ENCODE measurements at places on chromosomes 13 and 19.

- no peak for DNase-seq
Measured at GRCh38 chr13:44879452-44880058, 109.7 kb downstream of the NUFIP1 start.

DNA sequence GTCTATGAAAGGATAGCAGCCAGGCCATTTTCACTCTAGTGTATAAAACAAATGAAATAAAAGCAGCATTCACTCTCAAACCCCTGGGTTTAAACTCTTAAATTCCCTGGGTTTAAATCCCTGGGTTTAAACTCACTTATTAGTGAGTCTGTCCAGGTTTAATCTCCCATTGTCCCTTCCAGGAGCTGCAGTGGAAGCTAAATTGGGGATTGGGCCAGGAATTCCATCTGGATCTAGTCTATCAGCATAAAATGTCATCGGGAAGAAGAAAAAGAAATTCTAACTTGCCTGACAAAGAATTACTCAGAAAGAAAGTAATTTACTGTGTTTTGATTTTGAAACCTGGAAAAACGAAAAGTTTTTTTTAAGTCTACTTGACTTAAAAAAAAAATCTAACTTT, 54.8 kb downstream of the FRY start:
- no peak for DNase-seq

GRCh38 chr13:70424928-70425327, 316.7 kb upstream of the KLHL1 start:
- DNase-seq = no peak

- no peak for DNase-seq
Measured at GRCh38 chr13:98032168-98032567, 78.7 kb downstream of the IPO5 start.

Data from caudate nucleus (tissue), 63 donors.